ENCODE measurements at places on chromosomes 16 and 17. TPM values are rescaled to one million over a fixed set of nuclear protein-coding genes. Genes with fewer than 3 reads are reported as not detected.

The ZP2 gene
- total RNA-seq, result not detected

The OR2C1 gene
- not detected for total RNA-seq

The TXNDC11 gene
- total RNA-seq, result 55.3 TPM

The SMCR8 gene
- 31.0 TPM for total RNA-seq

The TAT gene
- not detected for total RNA-seq

Measured in T-helper 1 cell treated with Interleukin-12 subunit alpha and Interleukin-12 subunit beta and Interleukin-4 antibody, amounts not matched to agents 30 ng/mL and 1 ng/mL, for 36 hours (primary cell).